AG04449 (cell line): ENCODE measurements at places on chromosomes 3 and 15.

GRCh38 chr15:77096138-77096537, 25.2 kb upstream of the TSPAN3 start:
- no peak for DNase-seq

- peak; percentile 7 for DNase-seq
Measured at GRCh38 chr3:197256836-197257444, 41.5 kb downstream of the DLG1 start.

DNA sequence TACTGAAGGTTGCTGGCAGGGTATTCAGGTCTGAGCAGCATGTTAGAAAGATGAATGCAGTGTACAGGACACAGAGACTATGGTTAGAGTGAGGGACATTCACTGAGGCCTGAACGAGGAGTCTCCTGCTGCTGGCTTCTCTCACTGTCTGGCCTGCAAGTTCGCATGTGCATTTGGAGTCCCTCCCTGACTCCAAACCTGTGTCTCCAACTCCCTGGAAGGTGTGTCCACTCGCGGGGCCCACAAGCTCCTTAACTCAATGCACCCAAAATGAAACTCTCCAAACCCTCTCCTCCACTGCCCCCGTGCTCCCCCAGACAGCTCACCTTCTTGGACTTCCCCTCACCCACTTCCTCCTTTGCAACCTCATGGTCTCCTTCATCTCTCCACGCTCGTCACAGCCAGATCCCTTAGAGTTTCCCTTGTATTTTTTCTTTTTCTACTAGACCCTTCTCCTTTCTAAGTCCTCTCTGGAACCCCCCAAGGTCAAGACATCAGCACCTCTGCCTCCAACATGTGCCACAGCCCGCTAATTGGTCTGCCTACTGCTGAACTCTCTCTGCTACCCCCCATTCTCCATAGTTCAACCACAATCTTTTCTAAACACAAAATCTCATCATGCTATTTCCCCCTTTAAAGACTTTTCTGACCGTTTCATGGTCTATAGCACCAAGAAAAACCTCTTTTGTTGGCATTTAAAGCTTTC, 58.3 kb downstream of the HES1 start:
- DNase-seq, result no peak

DNA sequence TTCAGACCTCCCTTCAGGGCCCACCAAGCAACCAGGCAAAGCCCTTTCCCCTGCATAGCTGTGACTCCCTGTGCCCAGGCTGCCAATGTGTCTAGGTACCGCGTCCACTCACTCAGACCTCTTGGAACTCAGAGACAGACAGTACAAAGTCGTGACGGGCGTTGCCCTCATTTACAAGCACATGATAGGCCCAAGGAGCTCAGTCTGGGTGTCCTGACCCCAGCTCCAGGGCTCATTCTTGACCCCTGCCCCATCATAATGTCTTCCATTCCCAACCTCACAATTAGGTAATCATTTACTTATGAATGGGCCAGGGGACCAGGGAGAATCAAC, 56.0 kb downstream of the KLF13 start:
- DNase-seq, result no peak

DNA sequence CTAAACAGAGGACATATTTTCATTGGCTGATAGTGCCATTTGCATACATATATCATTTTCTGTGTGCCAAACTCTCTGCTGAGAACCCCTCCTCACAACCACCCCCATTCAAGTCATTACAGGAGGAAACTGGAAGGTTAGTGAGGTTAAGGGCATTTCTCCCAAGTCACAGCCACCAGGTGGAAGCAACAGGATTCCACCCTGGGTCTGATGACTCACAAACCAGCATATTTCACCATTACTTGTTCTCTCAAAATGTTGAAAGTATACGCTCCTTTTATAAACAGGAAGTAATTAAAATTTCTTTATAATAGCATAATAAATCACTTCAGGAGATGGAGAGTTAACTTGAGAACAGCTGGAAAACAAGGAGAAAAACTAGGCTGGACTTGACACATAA, 398.6 kb upstream of the WNT5A start:
- DNase-seq, result no peak

GRCh38 chr15:88695101-88695500, 56.3 kb downstream of the ISG20 start:
- DNase-seq, result no peak

- DNase-seq, result no peak
Measured at GRCh38 chr3:136535906-136536305, 216.3 kb downstream of the STAG1 start.

DNA sequence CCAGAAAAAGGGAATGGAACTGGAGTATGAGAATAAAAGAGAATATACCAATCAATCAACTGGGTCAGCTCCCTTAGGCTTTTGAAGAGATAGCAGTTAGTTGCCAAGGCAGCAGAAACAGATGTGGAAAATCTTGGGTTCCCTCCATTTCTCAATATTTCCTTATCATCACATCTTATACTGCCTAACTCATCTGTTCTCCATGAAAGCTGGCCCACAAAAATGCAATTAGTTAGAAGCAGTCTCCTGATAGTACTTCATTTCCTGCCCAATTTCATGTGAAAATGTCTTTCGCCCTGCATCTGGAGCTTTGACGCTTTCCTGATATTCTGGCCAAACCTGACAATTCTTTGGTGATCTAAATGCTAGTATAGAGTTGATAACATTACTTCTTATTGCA, 30.1 kb upstream of the SPTSSB start:
- no peak for DNase-seq

GRCh38 chr3:14042680-14043079, 82.0 kb downstream of the CHCHD4 start:
- DNase-seq, result peak; percentile 21

GRCh38 chr3:112061152-112061551, 25.0 kb upstream of the C3orf52 start:
- DNase-seq, result peak; percentile 31

GRCh38 chr15:72389231-72389630, 8.9 kb upstream of the TMEM202 start:
- no peak for DNase-seq

DNA sequence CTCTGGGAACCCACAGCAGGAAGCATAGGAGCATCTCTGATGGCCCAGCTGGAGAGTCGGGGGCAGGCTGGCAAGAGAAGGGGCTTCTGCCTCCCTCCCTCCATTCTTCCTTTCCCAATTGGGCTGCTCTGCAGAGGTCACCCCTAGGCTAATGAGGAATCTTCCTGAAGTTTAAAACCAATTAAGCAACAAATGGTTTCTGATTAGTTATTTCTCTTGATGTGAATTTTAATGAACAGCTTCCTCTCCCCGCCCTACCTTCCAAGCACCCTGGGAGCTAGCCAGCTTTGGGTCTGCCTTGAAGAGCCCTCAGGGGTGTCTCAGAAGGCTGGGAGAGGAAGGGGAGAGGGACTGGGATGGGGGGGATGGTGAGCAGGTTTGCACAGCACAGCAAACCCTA, 24.6 kb upstream of the HCN4 start:
- DNase-seq, result no peak

- peak; percentile 77 for DNase-seq
Measured at GRCh38 chr3:45841757-45842491, at the start of gene LZTFL1. TSS of gene LZTFL1 (minus strand) at chr3:45842119. CDS start at chr3:45841991, 128 bp downstream.
